ENCODE measurements at places on chromosomes 11 and 22. TPM values are rescaled to one million over a fixed set of nuclear protein-coding genes. Genes with fewer than 3 reads are reported as not detected.

Gene SLC22A25
- polyA plus RNA-seq: 13.3 TPM

Gene FBXO3
- 12.2 TPM for polyA plus RNA-seq

Gene PTPN5
- not detected for polyA plus RNA-seq

Gene BAIAP2L2
- 0.44 TPM for polyA plus RNA-seq

Gene C11orf42
- polyA plus RNA-seq: not detected

Gene GAL3ST1
- 1.7 TPM for polyA plus RNA-seq

Gene GGTLC3
- polyA plus RNA-seq: not detected

Gene NXPE1
- polyA plus RNA-seq: not detected

Gene SDHAF2
- 28.1 TPM for polyA plus RNA-seq

Gene KRTAP5-1
- polyA plus RNA-seq: not detected

Gene OR52I2
- not detected for polyA plus RNA-seq

Gene DNAJB7
- polyA plus RNA-seq: not detected

Gene NFAM1
- 0.36 TPM for polyA plus RNA-seq

Gene RAB3IL1
- 5.8 TPM for polyA plus RNA-seq

Gene OR52E2
- not detected for polyA plus RNA-seq

Gene APOBEC3C
- 5.2 TPM for polyA plus RNA-seq

Gene PHOX2A
- polyA plus RNA-seq: not detected

Gene SMC1B
- 0.02 TPM for polyA plus RNA-seq

Gene GAS2L1
- 4.0 TPM for polyA plus RNA-seq

Gene RFPL3
- polyA plus RNA-seq: not detected

Gene OR2D2
- polyA plus RNA-seq: not detected

Gene POLD3
- 3.0 TPM for polyA plus RNA-seq

Gene RAC2
- polyA plus RNA-seq: 8.7 TPM

Gene MMP11
- polyA plus RNA-seq: 0.89 TPM

Gene RIC3
- polyA plus RNA-seq: 1.7 TPM

Gene GPHA2
- polyA plus RNA-seq: not detected

Gene BRMS1
- polyA plus RNA-seq: 20.6 TPM

Gene STK33
- polyA plus RNA-seq: 0.09 TPM

Data from liver (tissue), 10 donors.